CD4-positive, alpha-beta T cell treated with Interleukin-12 subunit alpha and Interleukin-12 subunit beta, for 1 hour (primary cell): ENCODE measurements at places on chromosomes 16 and 17.
A peak's percentile ranks its signal among the peaks of the same experiment; 100 is the strongest.

GRCh38 chr17:5381542-5381941 is 37.9 kb downstream of the NUP88 start:
- DNase-seq, result no peak

GRCh38 chr16:4249530-4250308 is 7.8 kb upstream of the SRL start:
- no peak for DNase-seq

DNA sequence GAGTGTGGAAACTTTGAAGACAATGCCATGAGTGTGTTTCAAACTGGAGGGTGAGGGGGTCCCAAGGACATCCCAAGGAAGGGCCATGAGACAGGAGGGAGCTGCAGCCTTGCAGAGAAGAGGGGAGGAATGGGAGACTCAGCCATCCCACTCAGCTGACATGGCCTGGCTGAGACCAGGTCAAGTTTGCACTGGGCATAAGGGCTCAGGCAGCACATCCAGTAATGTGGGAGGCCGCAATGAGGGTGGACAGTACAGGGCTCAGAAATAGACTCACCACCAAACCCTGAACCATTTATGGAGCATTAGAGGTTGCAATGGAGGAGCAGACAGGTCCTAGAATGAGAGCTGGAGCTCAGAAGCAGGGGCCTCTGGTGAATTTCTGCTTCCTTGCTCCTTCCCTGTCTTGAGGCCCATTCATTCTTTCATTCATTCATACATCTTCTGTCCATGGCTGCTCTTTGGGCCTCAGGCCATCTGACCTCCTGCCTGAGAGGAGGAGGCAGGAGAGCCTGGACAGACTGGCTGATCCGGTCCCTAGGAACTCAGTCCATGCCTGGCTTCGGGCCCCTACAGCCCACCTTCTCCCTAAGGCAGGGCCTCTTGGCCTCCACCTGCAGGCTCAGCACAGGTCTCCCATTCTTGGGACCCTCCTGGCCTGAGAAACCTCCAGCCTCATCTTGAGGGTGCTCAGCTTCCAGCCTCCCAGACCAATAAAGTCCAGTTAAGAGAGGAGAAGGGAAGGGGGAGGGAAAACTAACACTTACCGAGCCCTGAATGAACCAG is 70.5 kb upstream of the CDH5 start:
- no peak for DNase-seq

- no peak for DNase-seq
These were observed 12.3 kb downstream of the DLG4 start for GRCh38 chr17:7207120-7208001.

- DNase-seq, result no peak
These were observed 1849.3 kb downstream of the TP53TG3F start for GRCh38 chr16:35308674-35309073.

DNA sequence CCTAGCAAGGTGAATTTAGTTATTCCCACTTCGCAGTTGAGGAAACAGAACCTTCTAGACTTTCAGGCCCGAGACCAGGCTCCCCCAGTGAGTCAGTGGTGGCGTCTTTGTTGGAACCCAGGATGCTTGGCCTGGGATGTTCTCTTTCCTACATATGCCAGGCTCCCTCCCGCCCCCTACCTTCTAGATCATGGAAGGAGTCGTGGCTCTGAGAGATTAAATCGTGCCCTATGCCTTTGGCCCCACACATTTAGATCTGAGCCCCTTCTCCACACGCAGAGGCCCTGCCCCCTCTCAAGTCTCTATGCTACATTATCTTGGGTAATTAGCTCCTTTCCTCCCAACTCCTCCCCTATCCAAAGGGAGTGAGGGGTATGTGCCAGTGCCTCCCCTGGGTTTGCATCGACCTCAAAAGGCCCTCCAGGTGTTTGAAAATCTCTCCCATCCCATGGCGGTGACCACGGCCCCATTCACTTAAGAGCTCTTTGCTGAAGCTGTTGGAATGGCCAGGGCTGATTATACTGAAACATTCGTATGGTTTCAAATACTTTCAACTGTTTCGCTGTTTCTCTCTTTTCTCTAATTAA is 3.0 kb downstream of the NGFR start:
- peak; percentile 1 for DNase-seq

DNA sequence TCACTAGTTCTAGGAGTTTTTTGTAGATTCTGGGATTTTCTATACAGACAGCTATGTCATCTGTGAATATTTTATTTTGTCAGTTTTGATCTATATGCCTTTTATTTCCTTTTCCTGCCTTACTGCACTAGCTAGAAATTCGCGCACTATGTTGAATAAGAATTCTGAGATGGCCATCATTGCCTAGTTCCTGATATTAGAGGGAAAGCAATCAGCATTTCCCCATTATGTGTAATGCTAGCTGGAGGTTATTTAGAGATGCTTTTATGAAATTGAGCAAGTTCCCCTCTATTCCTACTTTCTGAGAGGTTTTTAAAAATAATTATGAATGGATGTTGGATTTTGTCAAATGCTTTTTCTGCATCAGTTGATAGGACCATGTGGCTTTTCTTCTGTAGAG is 23.8 kb downstream of the MPRIP start:
- DNase-seq, result no peak

DNA sequence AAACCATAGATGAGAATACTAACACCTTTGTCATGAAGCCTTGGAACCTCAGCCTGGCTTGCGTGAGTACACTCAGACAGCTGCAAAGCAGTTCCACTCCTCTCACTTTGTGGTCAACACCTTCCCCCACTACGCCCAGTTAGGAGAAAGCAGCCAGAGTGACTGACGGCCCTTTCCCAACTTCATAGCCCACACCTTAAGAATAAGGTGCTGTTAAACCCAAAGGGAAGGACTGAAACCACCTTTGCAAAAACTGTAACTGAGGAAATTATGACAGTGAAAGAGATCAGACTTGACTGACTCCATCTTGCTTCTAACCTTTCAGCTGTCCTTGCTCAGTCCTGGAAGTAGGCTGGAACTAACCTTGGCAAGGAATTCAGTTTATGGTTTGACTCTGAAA is 13.7 kb downstream of the N4BP1 start:
- DNase-seq, result peak; percentile 24

DNA sequence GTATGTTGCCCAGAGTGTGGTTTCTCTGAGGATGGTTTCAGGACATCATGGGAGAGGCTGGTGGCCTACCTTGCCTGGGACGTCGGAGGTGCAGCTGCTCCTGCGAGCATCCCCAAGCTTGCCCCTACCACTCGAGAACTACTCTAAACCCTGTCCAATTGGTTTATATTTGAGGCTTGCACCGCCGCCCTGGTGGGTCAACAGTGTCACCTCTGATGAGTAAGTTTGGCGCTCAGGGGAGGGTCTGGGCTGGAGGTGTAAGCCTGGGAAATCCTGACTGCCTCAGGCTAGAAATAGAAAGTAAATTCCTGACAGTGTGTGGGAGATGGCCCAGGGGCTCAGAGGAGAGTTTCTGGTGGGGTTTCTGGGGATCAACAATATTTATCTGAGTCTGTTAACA is 48.2 kb downstream of the CCDC42 start:
- no peak for DNase-seq

DNA sequence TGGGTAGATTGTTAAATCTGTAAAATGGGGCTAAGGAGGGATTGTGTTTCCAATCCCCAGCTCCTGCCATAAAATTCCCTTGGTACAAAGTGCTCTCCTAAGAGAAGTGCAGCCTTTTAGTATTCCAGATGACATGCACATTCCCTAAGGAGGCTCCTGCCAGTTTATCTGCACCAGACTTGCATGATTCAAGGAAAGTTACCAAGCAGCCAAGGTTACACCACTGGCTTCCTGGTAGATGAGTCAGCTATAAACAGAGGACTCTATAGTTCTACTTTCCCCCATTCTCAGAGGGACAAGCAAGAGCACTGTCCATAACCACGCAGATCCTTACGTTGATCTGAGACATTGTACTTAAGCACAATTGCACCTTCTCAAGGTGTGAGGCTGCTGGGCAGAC is 1.9 kb downstream of the CALB2 start:
- DNase-seq, result no peak

DNA sequence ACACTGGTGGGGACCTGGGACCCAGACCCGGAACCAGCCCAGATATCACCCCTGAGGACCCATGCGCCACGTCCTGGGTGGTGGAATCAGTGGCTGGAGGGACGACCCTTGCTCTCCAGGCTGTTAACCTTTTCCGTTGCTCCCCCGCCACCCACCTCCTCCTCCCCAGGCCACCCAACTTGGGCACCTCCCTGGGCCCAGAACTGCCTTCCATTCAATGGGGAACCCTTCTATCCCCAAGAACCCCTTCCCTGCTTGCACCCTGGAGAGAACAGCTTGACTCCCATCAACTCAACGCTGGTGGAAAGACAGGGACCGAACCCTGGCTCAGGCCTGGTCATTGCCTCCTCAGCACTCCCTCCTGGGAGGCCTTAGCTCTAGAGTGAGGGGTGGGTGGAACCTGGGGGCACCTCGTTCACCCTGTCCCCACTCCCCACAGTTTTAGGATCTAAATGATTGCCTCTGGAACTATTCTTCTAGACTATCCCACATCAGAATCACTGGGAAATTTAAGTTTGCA is 5.7 kb upstream of the IL32 start:
- DNase-seq, result no peak

GRCh38 chr16:75244844-75245758 is 6.3 kb downstream of the BCAR1 start:
- DNase-seq, result no peak

DNA sequence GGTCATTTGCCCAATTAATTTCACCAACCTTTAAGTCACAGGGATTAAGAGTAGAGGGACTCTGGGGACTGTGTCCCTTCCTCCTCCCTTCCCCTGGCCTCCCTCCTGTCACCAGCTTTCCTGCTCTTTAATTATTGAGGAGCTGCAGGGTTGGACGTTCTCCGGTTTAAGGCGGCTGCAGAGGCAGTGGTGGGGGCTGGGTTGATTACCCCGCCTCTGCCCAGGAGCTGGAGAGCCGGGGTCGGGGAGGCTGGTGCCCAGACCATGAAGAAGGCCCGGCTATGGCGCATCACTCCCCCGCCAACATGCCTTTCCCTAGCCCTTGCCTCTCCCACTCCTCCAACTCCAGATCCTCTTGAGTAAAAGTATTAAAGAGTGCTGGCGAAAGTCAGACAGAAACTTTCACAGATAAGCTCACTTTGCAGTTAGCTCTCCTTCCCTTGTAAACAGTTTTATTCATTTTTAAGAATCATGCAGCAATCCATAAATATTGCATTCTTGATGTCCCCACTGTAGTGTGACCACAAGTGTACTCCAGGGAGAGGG is 1.1 kb upstream of the FOXJ1 start:
- no peak for DNase-seq

GRCh38 chr17:8080208-8080798 is 7.2 kb downstream of the ALOX12B start:
- no peak for DNase-seq

GRCh38 chr17:21010705-21011596 is 31.9 kb downstream of the USP22 start:
- no peak for DNase-seq

GRCh38 chr17:9218064-9218635 is 196.8 kb downstream of the NTN1 start:
- no peak for DNase-seq

- no peak for DNase-seq
These were observed 3.1 kb upstream of the ZNF469 start for GRCh38 chr16:88379694-88380040.

DNA sequence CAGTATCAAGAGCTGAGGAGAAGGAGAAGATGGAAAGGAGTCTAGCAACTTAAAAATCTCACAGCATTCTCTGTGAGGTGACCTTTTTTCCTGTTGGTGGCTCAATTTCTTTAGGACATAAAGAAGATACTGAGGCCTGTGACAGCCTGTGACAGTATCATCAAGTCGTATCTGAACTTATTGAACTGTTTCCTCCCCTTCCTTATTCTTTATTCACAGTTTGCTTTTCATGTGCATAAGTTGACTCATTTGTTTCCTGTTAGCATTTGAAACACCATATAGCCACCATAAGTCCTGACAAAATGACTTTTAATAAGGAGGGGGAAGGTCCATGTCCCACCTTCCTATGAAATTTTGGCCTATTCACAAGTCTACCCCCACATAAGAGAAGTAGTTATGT is 8.9 kb downstream of the UNK start:
- DNase-seq, result no peak

DNA sequence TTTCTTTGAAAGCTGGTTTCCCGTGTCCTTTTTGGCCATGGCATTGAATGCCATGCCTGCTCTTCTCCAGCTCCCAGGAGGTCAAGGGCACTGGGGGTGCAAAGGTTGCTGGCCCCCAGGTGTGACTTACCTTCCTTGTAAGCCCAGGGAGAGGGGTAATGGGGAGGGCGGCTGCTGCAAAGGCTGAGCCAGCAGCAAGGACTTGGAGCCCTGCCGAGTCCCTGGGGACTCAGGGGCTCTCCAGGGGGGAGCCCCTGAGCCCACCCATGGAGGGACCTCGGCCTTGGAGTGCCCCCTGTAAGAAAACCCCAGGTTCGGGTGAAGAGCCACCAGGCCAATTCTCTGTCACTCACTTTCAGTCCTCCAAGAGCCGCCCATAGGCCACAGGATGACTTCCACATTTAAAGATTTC is 5.9 kb upstream of the CCL22 start:
- no peak for DNase-seq
